Astrocyte (in vitro differentiated cells and primary cell): ENCODE measurements at places on chromosomes 11 and 22. TPM values are rescaled to one million over a fixed set of nuclear protein-coding genes. Genes with fewer than 3 reads are reported as not detected.

- no peaks in the 10 kb centered on the region for H3K36me3 ChIP-seq
- DNase-seq = no peak
- no peak overlapping the region for H3K4me3 ChIP-seq
- no peak overlapping the region for H3K27ac ChIP-seq
Observed at GRCh38 chr11:113168354-113169342, 145.7 kb upstream of the TTC12 start.

- H3K4me3 ChIP-seq = no peak overlapping the region
- H3K36me3 ChIP-seq = peaks cover 66% of the 10 kb centered on the region
- H3K27ac ChIP-seq = no peak overlapping the region
- peaks cover 40% of the 10 kb centered on the region for H3K4me1 ChIP-seq
Observed at GRCh38 chr11:75403983-75404658, 4.8 kb downstream of the RPS3 start.

DNA sequence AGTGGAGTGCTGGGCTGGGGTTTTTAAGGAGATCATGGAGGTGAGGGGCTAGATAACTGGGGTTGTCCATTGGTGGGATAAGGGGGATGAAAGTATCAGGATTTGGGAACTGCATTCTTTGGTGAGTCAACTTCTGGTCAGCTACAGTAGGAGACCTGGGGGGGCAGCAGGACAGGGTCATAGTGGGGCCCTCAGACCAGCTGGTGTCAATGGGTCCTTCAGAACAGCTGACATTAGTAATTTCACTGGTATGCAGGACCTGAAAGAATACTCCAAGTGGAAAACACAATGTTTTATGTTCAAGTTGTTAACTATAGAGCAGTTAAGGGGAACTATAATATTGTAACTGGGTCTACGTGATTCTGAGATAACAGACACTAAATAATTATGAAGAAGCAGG, 2.8 kb upstream of the TTC12 start:
- peak; percentile 27 for DNase-seq
- no peak overlapping the region for H3K27ac ChIP-seq
- peaks cover 12% of the 10 kb centered on the region for H3K4me1 ChIP-seq

DNA sequence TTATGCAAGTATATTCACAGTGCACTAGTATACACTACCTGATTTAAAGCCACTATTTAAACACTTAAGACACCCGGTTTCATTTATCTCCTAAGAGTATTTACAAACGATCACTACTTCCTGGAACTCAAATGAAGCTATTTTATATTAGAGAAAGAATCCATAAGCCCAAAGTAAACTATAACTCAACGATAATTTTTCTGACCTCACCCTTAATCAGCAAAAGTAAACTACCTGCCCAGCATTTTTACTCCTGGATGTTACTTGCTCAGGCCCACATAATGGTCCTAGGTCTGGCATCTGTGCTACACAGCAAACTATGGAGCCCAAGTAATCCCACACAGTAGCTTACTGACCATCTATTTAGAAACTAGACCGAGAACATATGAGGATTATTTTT, 33.4 kb downstream of the TSG101 start:
- H3K27ac ChIP-seq = no peak overlapping the region
- no peaks in the 10 kb centered on the region for H3K27me3 ChIP-seq
- no peaks in the 10 kb centered on the region for H3K4me1 ChIP-seq
- no peak overlapping the region for H3K4me3 ChIP-seq
- H3K36me3 ChIP-seq = peaks cover 15% of the 10 kb centered on the region

GRCh38 chr11:33263549-33263948, 6.4 kb downstream of the HIPK3 start:
- no peaks in the 10 kb centered on the region for H3K4me1 ChIP-seq
- no peak for DNase-seq
- H3K36me3 ChIP-seq = no peaks in the 10 kb centered on the region
- no peak overlapping the region for H3K27ac ChIP-seq
- no peak overlapping the region for H3K4me3 ChIP-seq

The BTG4 gene
- 0.50 and 0.55 TPM in 2 replicates for total RNA-seq

The ESAM gene
- total RNA-seq = 9.4 and 22.0 TPM in 2 replicates

The PNPLA3 gene
- total RNA-seq = 8.3 and 10.8 TPM in 2 replicates

GRCh38 chr11:119469506-119469905, 46.5 kb upstream of the THY1 start:
- no peak overlapping the region for H3K4me3 ChIP-seq
- H3K4me1 ChIP-seq = peaks cover 18% of the 10 kb centered on the region
- DNase-seq = no peak
- H3K27me3 ChIP-seq = no peaks in the 10 kb centered on the region

DNA sequence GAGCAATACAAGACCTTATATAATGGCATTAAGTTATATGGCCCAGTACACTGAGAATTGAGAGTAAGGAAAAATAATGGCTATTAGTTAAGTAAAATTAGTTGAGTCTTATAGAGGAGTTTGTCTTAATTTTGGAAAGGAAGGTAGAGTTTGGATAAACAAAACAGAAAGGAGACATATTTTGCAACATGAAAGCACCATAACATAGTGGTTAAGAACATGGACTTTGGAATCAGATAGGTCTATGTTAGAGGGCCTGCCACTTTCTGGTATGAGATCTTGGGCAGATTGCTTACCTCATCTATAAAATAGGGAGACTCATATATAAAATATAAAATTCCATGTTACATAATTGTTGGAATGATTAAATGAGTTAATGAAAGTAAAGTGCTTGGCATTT, 68.9 kb downstream of the CSTPP1 start:
- peaks cover 11% of the 10 kb centered on the region for H3K4me1 ChIP-seq
- no peak overlapping the region for H3K4me3 ChIP-seq
- no peaks in the 10 kb centered on the region for H3K27me3 ChIP-seq
- DNase-seq = no peak

GRCh38 chr11:117716521-117717440, 80.2 kb downstream of the DSCAML1 start:
- H3K27ac ChIP-seq = no peak overlapping the region
- H3K4me1 ChIP-seq = no peaks in the 10 kb centered on the region
- no peaks in the 10 kb centered on the region for H3K36me3 ChIP-seq
- H3K27me3 ChIP-seq = peaks cover 7% of the 10 kb centered on the region
- no peak overlapping the region for H3K4me3 ChIP-seq

- peak overlapping the region; percentile 10 for H3K4me3 ChIP-seq
- H3K4me1 ChIP-seq = peaks cover 6% of the 10 kb centered on the region
- peak; percentile 8 for DNase-seq
- H3K27me3 ChIP-seq = peaks cover 13% of the 10 kb centered on the region
Observed at GRCh38 chr22:48576333-48577013, 1251.2 kb downstream of the BRD1 start.

The GGTLC2 gene
- not detected in 2 replicates for total RNA-seq
